ENCODE measurements at places on chromosomes 5 and 9.
A peak's percentile ranks its signal among the peaks of the same experiment; 100 is the strongest.

DNA sequence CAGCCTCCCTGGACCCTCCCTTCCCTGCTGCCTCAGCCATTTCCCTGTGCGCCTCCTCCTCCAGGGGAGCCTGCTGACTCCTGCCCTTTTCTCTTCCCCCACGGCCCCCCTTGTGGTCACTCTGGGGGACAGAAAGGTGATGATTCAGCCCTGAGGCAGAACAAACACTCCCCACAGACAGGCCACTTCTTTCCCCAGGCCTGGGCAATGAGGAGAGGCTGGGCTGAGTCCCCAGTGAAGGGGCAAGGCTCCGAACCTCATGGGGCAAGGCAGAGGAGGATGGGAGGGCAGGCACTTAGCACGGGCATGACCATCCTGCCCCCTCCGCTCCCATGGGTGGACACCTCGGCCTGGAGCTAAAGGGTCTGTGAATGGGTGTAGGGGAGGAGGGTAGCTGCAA, 21.0 kb downstream of the CSF1R start:
- DNase-seq, result no peak

GRCh38 chr5:92581690-92582089, 999.3 kb downstream of the NR2F1-AS1 start:
- no peak for DNase-seq

- DNase-seq, result no peak
Observed at GRCh38 chr9:137293482-137294090, 8.5 kb downstream of the NRARP start.

DNA sequence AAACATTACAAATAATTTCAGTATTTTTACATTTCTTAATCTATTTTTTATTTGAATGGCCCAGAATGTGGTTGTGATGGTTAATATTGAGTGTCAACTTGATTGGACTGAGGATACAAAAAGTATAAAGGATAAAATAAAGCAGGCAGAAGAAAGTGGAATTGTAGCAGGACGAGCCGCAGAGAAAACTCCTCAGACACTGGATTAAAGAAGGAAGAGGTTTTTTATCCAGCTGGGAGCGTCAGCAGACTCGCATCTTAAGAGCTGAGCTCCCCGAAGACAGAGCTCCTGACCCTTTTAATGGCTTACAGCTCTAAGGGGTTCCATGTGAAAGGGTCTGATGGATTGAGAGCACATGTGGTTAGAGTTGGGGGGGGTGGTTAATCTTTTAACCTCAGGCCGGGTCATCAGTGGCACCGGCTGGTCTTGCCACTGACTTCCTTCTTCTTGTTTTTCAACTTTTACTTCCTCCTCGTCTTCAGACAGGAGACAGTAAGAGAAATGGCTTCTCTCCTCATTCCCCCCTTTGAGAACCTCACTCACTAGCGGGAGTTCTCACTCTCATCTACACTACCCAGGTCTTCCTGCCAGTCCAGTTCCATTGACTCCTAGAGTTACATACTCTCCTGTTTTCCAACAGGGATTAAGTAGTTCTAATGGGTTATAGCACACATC, 80.0 kb downstream of the TMEM161B start:
- no peak for DNase-seq

- DNase-seq, result peak; percentile 68
Observed at GRCh38 chr5:14628346-14628745, 36.2 kb upstream of the OTULIN start.

- no peak for DNase-seq
Observed at GRCh38 chr5:148808864-148809642, 17.4 kb upstream of the ADRB2 start.
